ENCODE measurements at places on chromosomes 1 and 21.

GRCh38 chr1:223249854-223250631 is 107.0 kb upstream of the TLR5 start:
- DNase-seq: no peak

- no peak for DNase-seq
Measured at GRCh38 chr1:238129677-238130076, 239.0 kb upstream of the ZP4 start.

DNA sequence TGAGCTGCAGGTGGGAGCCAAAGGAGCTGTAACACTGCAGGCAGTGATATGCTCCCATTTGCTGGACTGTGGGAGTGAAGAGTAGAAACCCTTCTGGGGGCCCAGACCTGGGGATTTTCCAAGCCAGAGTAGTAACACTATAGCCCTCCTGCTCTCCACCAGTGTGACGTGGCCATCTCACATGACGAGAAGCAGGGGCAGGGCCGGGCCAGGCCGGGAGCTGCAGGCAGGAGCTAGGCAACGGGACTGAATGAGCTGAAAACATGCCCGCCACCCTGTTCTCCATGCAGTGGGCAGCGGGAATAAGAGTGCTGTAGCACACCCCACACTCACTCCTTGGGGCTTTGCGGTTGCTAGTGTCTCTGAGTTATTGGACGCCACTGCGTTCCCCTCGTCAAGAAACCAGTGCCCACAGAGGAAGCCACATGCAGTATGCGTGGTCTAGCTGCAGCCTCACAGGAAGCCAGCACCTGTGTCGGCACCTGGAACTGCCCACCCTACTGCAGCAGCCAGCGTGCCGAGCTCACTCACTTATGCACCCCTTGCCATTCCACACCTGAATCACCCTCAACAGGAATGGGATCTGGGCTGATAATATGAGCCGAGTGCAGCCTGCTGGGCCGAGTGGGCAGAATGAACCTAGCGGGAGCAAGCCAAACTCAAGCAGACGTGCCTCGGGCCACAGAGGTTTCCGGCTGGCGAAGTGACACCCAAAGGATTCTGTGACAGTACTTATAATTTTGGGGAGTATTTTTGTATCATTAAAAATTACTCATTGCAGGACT is 1389.6 kb downstream of the KCNT2 start:
- DNase-seq: no peak

GRCh38 chr21:37974081-37974480 is 57.8 kb upstream of the KCNJ6 start:
- no peak for DNase-seq

DNA sequence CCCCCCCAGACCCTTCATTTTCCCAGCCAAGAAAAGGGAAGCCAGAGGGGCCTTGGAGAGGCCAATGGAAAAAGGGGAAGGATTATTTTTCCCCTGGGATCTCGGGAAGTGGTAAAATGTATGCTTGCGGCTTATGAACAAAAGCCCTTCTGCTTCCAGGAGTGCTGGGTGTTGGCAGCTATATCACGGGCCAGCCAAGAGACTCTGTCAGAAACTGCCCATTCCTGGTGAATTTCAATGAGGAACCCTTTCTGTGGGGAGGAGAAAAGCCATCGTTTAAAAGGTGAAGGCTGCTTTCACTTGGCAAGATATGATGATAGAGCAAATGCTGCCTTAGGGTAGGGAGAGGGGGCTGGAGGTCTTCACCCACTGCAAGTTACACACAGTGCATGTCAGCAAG is 69.7 kb upstream of the ZC3H12A start:
- DNase-seq: no peak

GRCh38 chr1:53125623-53126360 is 16.6 kb downstream of the SLC1A7 start:
- no peak for DNase-seq

GRCh38 chr1:231058416-231059109 is 18.5 kb upstream of the FAM89A start:
- no peak for DNase-seq

GRCh38 chr1:208047476-208047934 is 136.6 kb upstream of the CD34 start:
- DNase-seq: no peak

DNA sequence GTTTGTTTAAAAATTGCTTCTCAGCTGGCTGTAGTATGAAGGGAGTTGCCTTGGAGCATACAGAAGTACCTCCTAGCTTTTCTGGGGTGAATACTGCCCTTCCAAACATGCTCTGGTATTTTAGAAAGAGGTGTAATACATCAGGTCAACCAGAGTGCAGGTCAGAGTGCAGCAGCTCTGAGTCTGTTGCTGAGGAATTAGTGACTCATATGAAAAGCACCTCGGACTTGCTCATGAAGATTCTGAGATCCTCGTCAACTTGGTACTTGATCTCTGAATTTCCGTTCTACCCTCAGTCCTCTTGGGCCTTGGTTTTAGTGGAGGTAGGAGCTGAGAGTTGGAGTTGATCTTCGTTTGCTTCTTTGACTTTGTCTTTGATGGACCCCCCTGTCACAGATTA is 67.3 kb downstream of the NOS1AP start:
- no peak for DNase-seq

DNA sequence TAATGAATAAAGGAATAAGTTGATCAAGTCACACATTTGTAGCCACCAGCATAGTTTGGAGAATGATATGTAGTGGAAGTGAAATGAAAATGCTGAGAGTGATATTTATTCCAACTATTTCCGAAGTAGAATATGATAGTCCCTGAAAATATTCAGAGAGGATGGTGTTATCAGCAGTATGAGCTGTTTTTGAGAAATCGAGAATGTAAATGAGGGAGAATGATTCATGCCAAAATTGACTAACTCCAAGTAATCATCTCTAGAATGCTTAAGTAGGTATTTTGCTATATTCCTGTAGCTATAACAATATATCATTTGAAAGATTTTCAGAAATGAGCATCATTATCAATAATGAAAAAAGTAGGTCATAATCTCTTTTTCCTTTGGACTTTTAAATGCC is 178.9 kb downstream of the PDE4B start:
- no peak for DNase-seq

GRCh38 chr1:229109320-229109761 is 161.6 kb upstream of the RAB4A start:
- no peak for DNase-seq
